SHP77 treated with DMSO at 0.1 percent for 48 hours (cell line): ENCODE measurements at places on chromosomes 6 and 20.

GRCh38 chr6:32255199-32256153 is 31.6 kb upstream of the NOTCH4 start:
- no peak for DNase-seq

DNA sequence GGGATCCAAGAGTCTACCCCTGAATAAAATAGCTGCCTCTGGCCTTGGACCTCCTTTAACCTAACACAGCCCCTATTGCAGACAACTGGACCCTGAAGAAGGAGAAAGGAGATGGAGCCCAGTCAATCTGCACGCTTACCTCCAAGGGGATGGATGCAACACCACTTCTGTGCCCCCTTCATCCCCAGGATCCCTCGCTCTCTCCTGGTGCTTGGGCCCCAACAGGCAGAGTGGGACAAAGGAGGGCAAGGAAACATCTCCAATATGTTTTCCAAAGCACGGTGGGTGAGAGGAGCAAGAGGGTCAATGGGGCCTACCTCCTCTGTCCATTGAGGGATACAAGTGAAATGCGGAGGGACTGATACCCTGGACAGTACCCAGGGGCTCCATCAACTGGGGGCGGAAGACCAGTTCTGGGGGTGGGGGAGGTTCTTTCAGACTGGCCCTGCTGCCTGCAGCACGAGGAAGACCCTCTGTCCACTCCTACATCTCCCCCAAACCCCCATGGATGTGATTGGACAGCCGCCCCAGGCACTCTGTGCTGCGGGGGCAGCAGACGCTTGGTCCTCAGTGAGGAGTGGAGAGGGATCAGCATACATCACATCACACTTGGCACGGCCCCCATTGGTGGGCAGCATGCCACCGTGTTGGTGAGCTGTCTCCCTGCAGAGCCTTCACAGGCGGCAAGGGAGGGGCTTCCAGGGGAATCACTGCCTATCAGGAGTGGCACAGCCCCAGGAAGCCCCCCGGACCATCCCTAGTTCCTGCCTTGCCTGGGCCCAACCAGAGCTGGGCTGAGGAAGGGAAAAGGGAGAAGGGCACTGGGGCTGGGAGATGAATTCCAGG is 70.6 kb downstream of the MRPL14 start:
- no peak for DNase-seq

- DNase-seq = no peak
Measured at GRCh38 chr20:5003626-5004025, 2.3 kb upstream of the SLC23A2 start.

GRCh38 chr6:163712981-163713380 is 298.5 kb downstream of the QKI start:
- DNase-seq = no peak

DNA sequence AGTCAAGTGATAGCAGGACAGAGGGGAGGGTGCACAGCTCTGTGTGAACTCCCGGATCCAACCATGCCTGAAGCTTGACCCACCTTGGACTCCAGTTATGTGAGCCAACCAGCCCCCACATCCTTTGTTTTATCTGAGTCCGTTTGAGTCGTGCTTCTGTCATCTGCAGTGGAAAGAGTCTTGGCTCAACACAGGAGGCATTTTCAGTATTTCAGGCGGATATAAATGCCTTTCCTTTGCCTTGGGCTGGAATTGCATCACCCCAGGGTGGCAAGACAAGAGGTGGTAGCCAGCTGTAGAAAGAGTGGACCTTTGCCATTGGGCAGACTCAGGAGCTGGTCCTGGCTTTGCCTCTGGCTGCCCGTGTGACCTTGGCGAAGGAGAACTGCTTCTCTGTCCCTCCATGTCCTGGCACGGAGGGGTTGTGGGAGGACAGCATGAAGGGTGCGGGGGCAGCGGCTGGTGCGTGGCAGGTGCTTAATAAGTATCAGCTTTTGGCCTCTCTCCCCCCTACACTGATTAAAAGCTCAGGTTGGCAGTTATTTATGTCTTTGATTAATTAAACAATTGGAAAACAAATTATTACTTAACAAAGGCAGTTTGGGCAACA is 42.6 kb upstream of the APCDD1L start:
- no peak for DNase-seq

DNA sequence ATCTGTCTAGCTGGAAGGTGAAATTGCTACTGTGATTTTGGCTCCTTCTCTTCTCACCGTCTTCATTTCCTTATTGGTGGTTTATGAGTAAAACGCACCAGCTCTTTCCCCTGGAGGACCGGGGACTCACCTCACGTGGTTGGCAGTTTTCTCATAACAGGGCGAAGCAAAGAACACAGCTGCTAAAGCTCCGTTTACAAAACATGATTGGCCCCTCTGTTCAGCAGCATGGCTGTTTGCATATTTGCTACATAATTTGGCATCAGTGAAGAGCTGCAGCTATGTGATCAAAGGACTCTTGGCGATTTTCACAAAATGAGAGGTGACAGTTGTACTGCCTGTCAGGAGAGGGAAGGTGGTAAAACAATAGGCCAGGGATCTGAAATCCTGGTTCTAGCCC is 20.5 kb upstream of the TMEM181 start:
- no peak for DNase-seq

DNA sequence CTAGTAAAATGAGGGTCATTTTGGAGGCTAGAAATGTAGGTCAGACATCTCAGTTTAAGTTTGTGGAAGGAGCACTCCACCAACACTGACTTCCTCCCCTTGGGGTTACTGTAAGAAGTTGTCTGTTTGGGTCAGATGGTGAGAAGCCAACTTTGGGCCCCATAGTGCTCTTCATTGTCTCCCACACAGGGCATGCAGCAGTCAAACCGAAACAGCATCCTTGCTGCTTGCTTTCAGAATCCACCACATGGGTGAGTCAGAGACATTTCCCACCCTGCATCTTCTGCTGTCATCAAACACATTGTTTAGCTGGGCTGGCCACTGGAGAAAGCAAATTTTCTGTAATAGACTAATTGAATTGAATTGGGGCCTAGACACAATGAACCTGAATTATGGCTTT is 16.8 kb downstream of the IL17F start:
- no peak for DNase-seq

DNA sequence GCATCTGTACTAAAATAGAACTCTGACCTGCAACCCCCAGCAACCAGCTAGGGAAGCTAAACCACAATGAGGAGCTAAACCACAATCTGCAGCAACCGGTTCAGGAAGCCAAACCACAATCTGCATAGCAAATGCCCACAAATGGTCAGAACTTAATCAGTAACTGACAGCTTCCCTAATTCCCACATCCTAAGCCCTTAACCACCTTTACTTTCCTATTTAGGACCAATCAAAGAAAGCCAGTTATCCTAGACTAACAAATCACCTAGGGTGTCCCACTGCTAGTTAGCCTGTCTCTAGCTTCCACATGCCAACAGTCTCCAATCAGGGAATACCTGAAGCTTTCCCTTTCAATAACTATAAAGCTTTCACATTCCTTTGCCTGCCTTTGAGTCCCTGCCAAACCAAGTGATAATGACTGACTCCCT is 424.6 kb upstream of the PTCHD4 start:
- no peak for DNase-seq

- DNase-seq = no peak
Measured at GRCh38 chr6:118808793-118809638, 84.9 kb upstream of the ASF1A start.

DNA sequence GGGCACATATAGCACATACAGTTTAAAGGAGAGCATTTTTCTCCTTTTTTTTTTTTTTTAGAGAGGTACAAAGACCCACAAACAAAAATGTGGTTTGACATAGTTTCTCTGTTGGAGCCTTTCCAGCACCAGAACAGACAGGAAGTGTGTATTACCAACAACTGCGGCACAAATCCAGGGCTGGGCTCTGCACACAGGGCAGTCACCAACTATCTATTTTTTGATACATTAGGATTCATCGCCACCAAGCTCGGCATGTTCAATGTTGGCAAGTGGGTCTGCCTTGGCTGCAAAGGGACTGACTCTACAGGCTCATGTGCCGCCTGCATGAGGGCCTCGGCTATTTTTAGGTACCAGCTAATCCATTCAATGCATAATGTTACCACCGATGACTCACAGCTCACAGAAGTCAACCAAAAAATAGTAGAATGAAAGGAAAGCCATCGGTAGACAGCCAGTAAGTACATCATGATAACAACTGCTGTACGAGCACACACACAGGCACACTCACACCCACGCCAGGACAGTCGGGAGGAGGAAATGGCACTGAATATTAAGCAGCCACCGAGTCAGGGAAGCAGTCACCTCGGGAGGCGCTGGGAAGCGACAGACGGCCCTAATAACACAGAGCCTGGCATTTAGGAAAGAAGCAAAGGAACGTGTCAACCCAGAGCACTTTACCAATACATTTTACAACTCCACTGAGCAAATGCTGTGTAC is 81.6 kb downstream of the GMPR start:
- DNase-seq = peak; percentile 56

DNA sequence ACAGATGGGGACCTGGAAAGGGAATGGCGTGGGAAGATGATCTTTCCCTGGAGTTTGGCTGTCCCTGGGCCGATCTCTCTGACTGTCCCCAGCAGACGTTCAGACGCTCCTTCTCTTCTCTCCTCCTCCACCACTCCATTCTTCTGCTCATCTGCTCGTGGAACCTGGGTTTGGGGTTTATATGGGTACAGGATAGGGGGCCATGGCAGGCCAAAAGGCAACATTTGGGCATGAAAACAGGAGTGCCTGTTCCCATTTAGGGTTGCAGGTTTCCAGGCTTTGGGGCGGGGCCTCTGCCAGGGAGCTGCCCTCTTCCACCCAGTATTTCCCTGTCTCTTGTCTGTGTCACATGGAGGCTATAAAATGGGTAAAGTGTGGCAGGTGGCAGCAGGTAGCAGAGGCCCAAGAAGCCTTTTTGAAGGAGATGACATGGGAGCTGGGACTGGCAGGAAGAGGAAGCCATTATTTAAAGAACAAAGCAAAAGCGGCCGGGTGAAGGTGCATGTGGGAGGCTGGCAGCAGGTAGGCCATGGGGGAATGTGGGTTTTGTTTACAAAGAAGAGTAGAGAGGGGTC is 203.7 kb downstream of the BMP7 start:
- DNase-seq = no peak
